ENCODE measurements at places on chromosomes 12 and 14.

DNA sequence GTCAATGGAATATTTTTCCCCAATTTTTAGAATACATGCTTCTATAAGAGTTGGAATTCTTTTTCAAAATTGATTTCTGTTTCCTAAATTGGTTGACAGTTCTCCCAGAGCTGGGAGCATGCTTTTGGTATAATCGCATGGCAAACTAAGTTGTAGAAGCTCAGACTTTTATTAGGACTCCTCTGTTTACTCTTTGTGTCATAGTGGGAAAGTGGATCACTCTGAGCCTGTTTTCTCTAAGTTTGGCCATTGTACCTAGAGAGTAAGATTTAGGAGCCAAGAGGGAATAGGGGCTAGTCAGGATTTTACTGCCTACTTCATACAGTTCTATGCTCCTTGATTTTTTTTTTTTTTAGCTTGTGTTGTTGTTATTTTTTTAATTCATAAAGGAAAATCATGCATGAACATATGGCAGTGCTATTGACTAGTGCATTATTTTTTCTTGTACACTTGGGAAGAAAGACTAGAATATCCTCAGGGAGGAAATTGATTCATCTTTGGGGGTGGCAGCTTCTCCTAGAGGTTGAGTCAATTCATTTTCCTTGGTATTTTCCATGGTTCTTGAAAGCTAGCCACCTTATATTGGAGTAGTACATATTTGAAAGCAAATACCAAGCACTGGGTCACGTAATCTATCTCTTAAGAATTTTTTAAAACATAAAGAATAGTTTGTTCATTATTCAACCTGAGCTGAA is 77.7 kb upstream of the TRAF3 start:
- DNase-seq, result peak; percentile 25

- no peak for DNase-seq
Observed at GRCh38 chr12:4118601-4119156, 154.9 kb upstream of the CCND2 start.

- DNase-seq, result no peak
Observed at GRCh38 chr12:69616025-69616424, 5.3 kb upstream of the LRRC10 start.

DNA sequence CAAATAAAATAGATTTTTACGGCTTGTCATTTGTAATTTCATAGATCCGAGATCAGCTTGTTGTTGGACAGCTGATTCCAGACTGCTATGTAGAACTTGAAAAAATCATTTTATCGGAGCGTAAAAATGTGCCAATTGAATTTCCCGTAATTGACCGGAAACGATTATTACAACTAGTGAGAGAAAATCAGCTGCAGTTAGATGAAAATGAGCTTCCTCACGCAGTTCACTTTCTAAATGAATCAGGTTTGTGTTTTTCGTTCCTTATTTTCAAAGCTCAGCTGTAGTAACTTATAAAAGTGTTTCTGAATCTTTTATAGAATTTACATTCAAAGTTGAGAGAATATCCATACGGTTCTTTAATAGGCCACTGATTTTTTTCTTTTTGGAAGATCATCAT is 89.1 kb downstream of the LRRK2 start:
- DNase-seq, result no peak
